Activated naive CD8-positive, alpha-beta T cell treated with anti-CD3 and anti-CD28 coated beads, Interleukin-2, amount 10 ng/mL, durations not matched to agents 7 days and 5 days (primary cell): ENCODE measurements at places on chromosomes 4 and X.

DNA sequence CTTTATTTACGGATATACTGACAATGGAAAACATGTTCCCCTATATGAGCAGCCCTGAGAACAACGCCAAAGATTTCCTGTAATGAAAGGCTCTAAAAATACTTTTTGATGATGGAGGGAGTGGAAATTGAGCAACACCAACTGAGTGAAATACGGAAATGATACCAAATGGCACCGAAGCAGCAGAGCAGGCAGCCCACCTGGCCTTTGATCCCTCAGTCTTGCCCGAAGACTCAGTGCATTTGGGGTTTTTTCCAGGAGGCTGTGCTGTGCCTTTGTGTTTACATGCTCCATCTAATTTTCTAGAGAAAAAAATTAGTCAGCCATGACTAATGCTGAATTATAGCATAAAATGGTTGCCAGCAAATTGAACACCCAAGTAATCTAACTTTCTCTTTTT, 169.9 kb upstream of the RBPJ start:
- H3K27me3 ChIP-seq: peaks cover 9% of the 10 kb centered on the region
- no peak overlapping the region for H3K4me3 ChIP-seq
- H3K4me1 ChIP-seq: peaks cover 2% of the 10 kb centered on the region
- DNase-seq: no peak

DNA sequence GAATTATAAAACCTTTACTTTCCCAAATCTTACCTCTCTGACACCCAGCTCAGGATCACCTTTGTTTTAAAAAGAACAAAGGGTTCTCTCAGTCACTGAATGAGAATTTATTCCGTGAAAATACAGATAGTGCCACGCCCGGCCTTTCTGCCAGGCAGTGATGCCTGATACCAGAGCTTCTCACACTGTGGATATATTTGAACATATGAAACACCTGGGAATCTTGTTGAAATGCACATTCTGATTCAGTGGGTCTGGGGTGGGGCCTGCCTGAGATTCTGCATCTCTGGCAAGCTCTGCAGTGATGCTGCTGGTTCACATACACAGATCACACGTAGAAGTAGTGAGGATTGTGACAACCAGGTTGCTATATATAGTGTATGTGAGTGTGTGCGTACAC, 46.0 kb downstream of the ELOVL6 start:
- no peaks in the 10 kb centered on the region for H3K27me3 ChIP-seq
- peaks cover 3% of the 10 kb centered on the region for H3K4me1 ChIP-seq
- H3K4me3 ChIP-seq: no peak overlapping the region
- no peak overlapping the region for H3K27ac ChIP-seq

GRCh38 chr4:175413561-175413960, 398.5 kb downstream of the GPM6A start:
- no peaks in the 10 kb centered on the region for H3K36me3 ChIP-seq
- DNase-seq: no peak
- H3K4me3 ChIP-seq: no peak overlapping the region
- H3K4me1 ChIP-seq: no peaks in the 10 kb centered on the region
- no peak overlapping the region for H3K27ac ChIP-seq

GRCh38 chrX:155889328-155889727, 8.2 kb downstream of the VAMP7 start:
- H3K36me3 ChIP-seq: peaks cover 23% of the 10 kb centered on the region
- H3K4me1 ChIP-seq: peaks cover 19% of the 10 kb centered on the region
- H3K4me3 ChIP-seq: no peak overlapping the region
- no peaks in the 10 kb centered on the region for H3K27me3 ChIP-seq
- no peak overlapping the region for H3K27ac ChIP-seq
- no peak for DNase-seq

DNA sequence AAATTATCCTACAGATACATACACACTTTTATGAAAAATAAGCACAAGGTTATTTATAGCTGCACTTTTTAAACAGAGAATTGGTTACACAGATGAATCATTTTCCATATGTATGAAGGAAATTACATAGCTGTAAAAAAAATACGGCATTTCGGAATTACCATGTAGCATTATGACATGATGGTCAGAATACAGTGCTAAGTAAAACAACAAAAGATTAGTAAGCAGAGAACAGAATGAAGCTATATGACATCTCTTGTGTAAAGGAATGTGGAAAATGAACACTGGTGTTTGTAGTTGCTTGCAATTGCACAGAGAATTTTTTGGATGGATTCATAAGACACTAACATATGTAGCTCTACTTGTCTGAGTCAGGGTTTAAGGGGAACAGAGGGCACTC, 1222.0 kb upstream of the PRKX start:
- H3K27ac ChIP-seq: no peak overlapping the region
- no peak overlapping the region for H3K4me3 ChIP-seq
- no peaks in the 10 kb centered on the region for H3K27me3 ChIP-seq
- H3K4me1 ChIP-seq: no peaks in the 10 kb centered on the region
- no peak for DNase-seq
- H3K36me3 ChIP-seq: no peaks in the 10 kb centered on the region

GRCh38 chr4:170674176-170674575, 584.4 kb upstream of the AADAT start:
- H3K4me1 ChIP-seq: no peaks in the 10 kb centered on the region
- no peaks in the 10 kb centered on the region for H3K36me3 ChIP-seq
- H3K27ac ChIP-seq: no peak overlapping the region
- no peak overlapping the region for H3K4me3 ChIP-seq

DNA sequence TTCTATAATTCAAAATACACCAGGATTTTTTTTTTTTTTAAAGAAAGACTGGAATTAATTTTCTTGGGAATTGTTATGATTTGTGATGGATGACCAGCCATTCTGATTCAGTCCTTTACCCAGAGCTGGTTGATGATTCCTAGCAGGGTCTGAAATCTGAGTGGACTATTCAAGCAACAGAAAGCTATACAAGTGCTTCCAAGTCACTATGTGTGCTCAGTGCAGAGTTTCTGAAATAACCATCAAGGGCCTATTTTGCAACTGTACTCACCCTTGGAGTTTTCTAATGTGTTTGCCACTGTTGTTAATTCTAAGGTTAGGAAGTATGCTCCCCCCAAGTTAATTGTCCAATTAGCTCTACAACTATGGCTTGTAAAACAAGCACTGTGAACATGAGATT, 137.7 kb upstream of the RAPGEF2 start:
- no peak for DNase-seq
- no peak overlapping the region for H3K27ac ChIP-seq

DNA sequence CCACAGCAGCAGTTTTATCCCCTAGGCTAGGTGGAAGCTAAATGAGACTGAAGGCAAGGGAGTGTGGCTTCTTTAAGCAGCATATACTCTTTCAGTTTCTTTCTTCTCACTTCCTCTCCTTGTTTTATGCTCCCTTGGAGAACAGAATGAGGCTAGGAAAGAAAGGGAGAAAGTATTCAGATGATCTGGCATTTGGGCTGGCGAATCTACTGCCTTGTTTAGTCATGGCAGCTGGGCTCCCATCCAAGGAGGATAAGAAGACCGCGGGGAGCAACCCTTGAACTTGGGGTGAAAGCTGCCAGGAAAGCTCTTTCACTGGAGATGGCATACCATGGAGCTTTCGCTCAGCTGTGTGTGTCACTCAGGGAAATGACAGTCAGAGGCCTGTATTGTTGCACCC, 72.1 kb downstream of the ARHGEF38 start:
- no peak overlapping the region for H3K27ac ChIP-seq
- no peaks in the 10 kb centered on the region for H3K36me3 ChIP-seq
- H3K4me3 ChIP-seq: no peak overlapping the region
- no peak for DNase-seq
- H3K27me3 ChIP-seq: peaks cover 8% of the 10 kb centered on the region
- H3K4me1 ChIP-seq: peaks cover 2% of the 10 kb centered on the region
